GM23248 (cell line): ENCODE measurements at places on chromosomes 6 and 20. TPM values are rescaled to one million over a fixed set of nuclear protein-coding genes. Genes with fewer than 3 reads are reported as not detected.

Gene MAS1
- not detected in 2 replicates for total RNA-seq

Gene SCAF8
- 22.3 and 39.2 TPM in 2 replicates for total RNA-seq

Gene HSPA12B
- total RNA-seq: not detected in 2 replicates

Gene PKIB
- total RNA-seq: 1.3 TPM in 1 of 2 replicates, not detected in the other

Gene ATXN1
- 20.1 and 42.2 TPM in 2 replicates for total RNA-seq

Gene PNPLA1
- total RNA-seq: not detected in 2 replicates

GRCh38 chr6:100096341-100096740 is 102.3 kb upstream of the MCHR2 start:
- H3K4me3 ChIP-seq: no peak overlapping the region
- H3K4me1 ChIP-seq: peaks cover 3% of the 10 kb centered on the region; the same call in 1 of the 2 replicates
- H3K27ac ChIP-seq: no peak overlapping the region

DNA sequence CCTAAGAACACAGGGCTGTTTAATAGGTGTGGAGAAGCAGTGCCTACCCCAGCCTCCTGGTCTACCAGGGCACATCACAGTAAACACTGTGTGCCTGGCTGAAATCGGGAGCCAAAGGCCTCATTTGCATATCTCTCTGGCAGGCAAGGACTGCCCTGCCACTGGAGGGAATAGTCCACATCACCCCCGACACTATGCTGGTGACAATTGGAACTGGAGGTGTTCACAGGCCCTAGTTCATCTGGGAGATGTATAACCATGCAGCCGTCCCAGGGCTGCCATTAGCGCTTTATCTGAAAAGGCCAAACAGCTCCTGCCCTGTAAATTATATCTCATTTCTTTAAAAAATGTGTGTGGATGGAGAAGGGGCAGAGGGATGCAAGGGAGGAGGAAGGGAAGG is 150.3 kb downstream of the LINC00237 start:
- H3K4me1 ChIP-seq: no peaks in the 10 kb centered on the region
- no peaks in the 10 kb centered on the region for H3K36me3 ChIP-seq
- H3K4me3 ChIP-seq: no peak overlapping the region
- DNase-seq: no peak
- no peak overlapping the region for H3K27ac ChIP-seq

DNA sequence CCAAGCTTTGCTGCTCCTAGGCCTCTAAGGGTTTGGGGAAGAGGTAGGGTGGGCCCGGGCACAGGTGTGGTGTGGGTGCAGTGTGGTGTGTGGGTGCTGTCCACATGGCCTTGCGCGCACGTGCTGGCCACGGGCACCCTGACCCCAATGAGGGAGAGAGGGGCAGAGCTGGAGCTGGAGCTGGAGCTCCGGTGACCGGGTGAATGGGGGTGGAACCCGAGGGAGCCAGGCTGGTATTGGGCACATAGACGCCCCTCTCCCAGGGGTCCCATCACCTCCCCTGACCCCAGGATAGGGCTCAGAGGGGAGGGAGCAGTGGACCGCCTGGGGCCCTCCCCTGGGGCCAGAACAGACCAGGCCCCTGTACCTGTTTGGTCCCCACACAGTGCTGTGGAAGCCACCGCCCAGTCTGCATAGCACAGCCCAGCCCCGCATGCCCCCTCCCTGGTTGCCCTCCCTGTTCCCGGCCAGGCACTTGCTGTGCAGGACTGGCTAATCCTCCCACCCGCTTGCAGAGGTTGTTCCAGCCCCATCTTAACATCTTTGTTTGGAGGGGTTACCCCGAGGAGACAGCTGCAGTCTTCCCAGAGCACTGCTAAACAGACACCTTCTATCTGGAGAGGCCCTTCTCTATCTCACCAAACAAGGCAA is 984 bp downstream of the ADAM33 start:
- H3K27ac ChIP-seq: peak overlapping the region; percentile 73
- DNase-seq: peak; percentile 39
- peak overlapping the region; percentile 73 for H3K4me3 ChIP-seq
- H3K36me3 ChIP-seq: no peaks in the 10 kb centered on the region
- peaks cover 40% of the 10 kb centered on the region for H3K4me1 ChIP-seq

DNA sequence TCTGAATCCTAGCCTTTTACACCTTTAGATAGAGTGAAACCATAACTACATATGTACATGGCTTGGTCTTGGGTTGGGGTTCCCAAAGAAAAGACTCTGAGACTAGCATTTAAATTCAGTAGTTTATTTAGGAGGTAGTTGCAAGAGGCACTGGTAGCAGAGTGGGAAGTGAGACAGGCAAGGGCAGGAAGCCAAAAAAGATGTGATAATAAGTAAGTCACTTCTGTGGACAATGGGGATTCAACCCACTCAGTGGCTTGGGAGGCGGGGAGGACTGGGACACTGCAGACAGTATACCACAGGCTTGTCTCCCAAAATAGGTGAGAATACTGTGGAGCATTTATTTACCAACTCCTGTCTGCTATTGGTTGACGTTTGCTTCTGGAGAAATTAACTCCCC is 131.9 kb downstream of the SLC24A3 start:
- no peak overlapping the region for H3K27ac ChIP-seq
- H3K36me3 ChIP-seq: no peaks in the 10 kb centered on the region
- no peak overlapping the region for H3K4me3 ChIP-seq
- H3K27me3 ChIP-seq: no peaks in the 10 kb centered on the region
- DNase-seq: no peak

- no peaks in the 10 kb centered on the region for H3K27me3 ChIP-seq
- H3K27ac ChIP-seq: no peak overlapping the region
- no peak overlapping the region for H3K4me3 ChIP-seq
- H3K36me3 ChIP-seq: peaks cover 27% of the 10 kb centered on the region; the same call in 1 of the 2 replicates
- no peak for DNase-seq
- peaks cover 34% of the 10 kb centered on the region for H3K4me1 ChIP-seq
Observed at GRCh38 chr20:3316136-3316535, 77.1 kb upstream of the SLC4A11 start.

DNA sequence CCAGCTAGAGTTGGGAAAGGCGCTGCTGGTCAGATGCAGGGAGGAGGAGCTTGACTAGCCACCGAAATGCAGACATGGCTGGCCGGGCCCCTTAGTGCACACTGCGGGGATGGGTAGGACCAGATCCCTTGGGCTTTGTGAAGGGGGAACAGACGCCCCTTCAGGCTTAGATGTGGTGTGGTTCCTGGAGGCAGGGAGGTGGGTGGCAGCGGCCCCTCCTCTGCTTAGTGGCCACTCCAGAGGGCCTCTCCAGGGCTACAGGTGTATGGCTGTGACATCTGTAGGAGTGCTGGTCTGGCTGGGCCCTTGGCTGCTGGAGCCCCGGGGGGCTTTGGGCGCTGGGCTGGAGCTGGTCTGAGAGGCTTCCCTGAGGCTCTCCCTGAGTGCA is 5.9 kb downstream of the CCND3 start:
- H3K27ac ChIP-seq: peak overlapping the region; percentile 60
- DNase-seq: no peak
- H3K4me3 ChIP-seq: no peak overlapping the region
- peaks cover 37% of the 10 kb centered on the region for H3K4me1 ChIP-seq
- peaks cover 39% of the 10 kb centered on the region for H3K36me3 ChIP-seq
- no peaks in the 10 kb centered on the region for H3K27me3 ChIP-seq

- no peak overlapping the region for H3K27ac ChIP-seq
- no peak overlapping the region for H3K4me3 ChIP-seq
- H3K4me1 ChIP-seq: peaks cover 10% of the 10 kb centered on the region
Observed at GRCh38 chr6:125025164-125025854, 63.1 kb downstream of the RNF217 start.

GRCh38 chr6:39669973-39670342 is 55.2 kb downstream of the KIF6 start:
- H3K4me3 ChIP-seq: no peak overlapping the region
- H3K36me3 ChIP-seq: no peaks in the 10 kb centered on the region
- H3K27me3 ChIP-seq: no peaks in the 10 kb centered on the region
- DNase-seq: no peak

- no peaks in the 10 kb centered on the region for H3K27me3 ChIP-seq
- no peak overlapping the region for H3K4me3 ChIP-seq
- no peak overlapping the region for H3K27ac ChIP-seq
- peaks cover 11% of the 10 kb centered on the region; the same call in 1 of the 2 replicates for H3K4me1 ChIP-seq
- no peak for DNase-seq
Observed at GRCh38 chr20:53299831-53300230, 293.8 kb downstream of the ZNF217 start.

DNA sequence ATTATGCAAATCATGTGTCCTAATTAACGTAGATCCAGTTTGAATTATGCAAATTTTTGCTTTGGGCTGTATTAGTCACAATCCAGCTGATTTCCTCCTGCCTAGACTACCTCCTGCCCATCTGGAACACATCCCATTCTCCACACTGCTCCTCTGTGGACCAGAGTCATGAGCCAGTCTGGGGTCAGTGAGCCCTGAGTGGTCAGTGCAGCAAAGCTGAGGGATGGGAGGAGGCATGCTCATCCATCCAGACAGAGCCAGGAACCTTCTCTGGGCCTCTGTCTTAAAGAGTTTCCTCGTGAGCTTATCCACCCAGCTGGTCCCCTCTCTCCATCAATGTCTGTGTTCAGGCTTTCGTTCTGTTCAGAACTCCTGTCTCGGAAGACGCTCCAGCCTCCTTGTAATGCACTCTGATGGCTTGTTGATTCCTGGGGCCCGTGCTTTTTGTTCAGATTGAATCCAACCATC is 747.8 kb downstream of the PTPRT start:
- no peak for DNase-seq
- no peak overlapping the region for H3K27ac ChIP-seq
- no peak overlapping the region for H3K4me3 ChIP-seq

DNA sequence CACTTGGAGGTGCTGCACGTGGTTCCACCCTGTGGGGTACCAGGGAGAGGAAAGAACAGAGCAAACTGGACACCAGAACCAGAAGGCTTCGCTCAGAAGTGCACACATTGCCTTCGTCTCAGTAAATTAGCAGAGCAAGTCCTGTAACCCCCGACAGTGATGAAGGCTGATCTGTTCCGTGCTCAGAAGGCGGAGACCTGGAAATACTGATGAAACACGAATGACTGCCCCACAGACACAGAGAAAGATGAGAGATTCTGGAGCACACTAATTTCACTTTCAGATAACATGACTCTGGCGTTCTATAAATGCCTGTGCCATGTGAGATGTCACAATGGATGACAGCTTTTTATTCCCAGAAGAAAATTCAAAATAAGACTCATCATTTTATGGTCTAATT is 44.2 kb upstream of the CCR6 start:
- H3K27ac ChIP-seq: no peak overlapping the region
- DNase-seq: no peak
- H3K4me1 ChIP-seq: no peaks in the 10 kb centered on the region
- no peaks in the 10 kb centered on the region for H3K27me3 ChIP-seq

DNA sequence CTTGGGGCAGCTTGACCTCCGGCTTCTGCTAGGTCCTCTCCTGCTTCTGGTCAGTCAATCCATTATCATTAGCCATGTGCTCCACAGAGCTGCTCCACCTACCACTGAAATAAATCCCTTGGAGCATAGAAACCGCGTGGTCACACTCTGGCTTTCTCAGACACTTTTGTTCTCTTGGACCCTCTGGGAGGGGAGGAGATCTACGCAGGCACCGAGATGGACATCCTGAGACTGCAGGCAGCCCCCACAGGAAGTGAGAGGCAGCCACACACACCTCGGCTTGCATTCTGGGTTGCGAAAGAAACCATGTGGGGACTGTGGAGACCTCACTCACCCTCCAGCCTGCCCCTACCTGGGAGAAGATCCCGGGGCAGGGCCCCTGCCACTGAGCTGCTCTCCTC is 79.5 kb downstream of the FYN start:
- H3K27me3 ChIP-seq: no peaks in the 10 kb centered on the region
- peaks cover 33% of the 10 kb centered on the region for H3K4me1 ChIP-seq
- H3K4me3 ChIP-seq: no peak overlapping the region
- H3K27ac ChIP-seq: no peak overlapping the region
- no peaks in the 10 kb centered on the region for H3K36me3 ChIP-seq

DNA sequence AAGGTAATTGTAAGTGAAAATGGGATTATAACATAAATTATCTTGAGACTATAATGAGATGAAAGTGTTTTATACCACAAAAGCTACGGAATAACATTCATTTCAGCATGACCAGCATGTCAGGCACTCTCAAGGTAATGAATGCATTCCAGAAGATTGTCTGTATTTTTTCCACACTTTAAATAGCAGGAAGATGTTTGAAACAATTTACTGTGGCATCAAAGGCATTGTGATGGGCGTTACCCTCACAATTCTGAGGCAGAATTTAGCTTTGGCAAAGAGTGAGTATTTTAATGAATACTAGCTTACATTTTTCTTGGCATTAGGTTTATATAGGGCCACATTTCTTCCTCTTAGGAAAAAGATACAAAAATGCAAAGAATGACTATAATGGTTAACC is 627.2 kb downstream of the BCKDHB start:
- no peak overlapping the region for H3K27ac ChIP-seq
- no peaks in the 10 kb centered on the region for H3K27me3 ChIP-seq
- H3K4me3 ChIP-seq: no peak overlapping the region
- peaks cover 14% of the 10 kb centered on the region for H3K4me1 ChIP-seq
- H3K36me3 ChIP-seq: no peaks in the 10 kb centered on the region

- peaks cover 20% of the 10 kb centered on the region for H3K4me1 ChIP-seq
- H3K36me3 ChIP-seq: no peaks in the 10 kb centered on the region
- H3K27ac ChIP-seq: no peak overlapping the region
- no peak for DNase-seq
- H3K4me3 ChIP-seq: no peak overlapping the region
- H3K27me3 ChIP-seq: no peaks in the 10 kb centered on the region
Observed at GRCh38 chr6:26029857-26030653, 57.2 kb upstream of the HFE start.

DNA sequence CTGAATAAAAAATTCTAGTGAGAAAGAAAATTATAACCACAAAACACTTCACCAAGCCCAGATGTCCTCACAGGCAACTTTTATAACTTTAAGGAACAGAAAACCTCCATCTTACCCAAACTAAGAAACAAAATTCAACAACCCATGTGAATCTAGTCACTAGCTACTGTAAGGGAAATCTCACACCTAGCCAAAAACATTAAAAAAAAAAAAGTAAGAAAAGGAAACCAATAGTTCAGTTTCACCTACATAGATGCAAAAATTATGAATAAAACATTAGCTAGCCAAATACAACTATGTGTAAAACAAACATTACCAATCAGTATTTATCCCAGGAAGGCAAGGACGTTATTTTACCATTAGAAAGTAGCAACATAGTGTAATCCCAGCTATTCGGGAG is 35.5 kb upstream of the SLC23A2 start:
- no peaks in the 10 kb centered on the region for H3K27me3 ChIP-seq
- H3K4me1 ChIP-seq: peaks cover 9% of the 10 kb centered on the region; the same call in 1 of the 2 replicates
- no peak overlapping the region for H3K27ac ChIP-seq
- no peak for DNase-seq
- no peak overlapping the region for H3K4me3 ChIP-seq

GRCh38 chr6:24686946-24687345 is 20.1 kb downstream of the ACOT13 start:
- 0 out of 2 replicates have a peak, but pooled peaks cover 6% of the 10 kb centered on the region for H3K4me1 ChIP-seq
- H3K27ac ChIP-seq: no peak overlapping the region
- H3K27me3 ChIP-seq: no peaks in the 10 kb centered on the region

DNA sequence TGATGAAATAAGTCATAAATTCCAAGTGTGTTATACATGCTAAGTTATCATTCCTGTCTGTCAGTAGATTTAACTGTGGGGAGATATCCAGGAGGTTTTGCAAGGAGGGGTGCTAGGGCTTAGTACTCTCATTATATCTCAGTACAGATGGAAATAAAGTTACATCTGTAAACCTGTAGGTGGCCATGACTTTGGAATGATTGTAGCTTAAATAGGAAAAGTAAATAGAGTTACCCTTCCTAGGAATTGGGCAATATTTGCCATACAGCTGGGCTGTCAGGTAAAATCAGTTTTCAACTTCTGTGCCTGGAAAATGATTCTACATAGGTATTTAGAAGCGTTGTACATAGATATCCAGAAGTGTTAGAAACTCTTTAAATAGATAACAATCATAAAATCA is 19.8 kb upstream of the TGM3 start:
- no peaks in the 10 kb centered on the region for H3K36me3 ChIP-seq
- H3K27ac ChIP-seq: no peak overlapping the region
- no peak for DNase-seq
- H3K4me1 ChIP-seq: no peaks in the 10 kb centered on the region
- H3K27me3 ChIP-seq: peaks cover 4% of the 10 kb centered on the region; the same call in 1 of the 2 replicates
